ENCODE measurements at places on chromosomes 6 and 20. TPM values are rescaled to one million over a fixed set of nuclear protein-coding genes. Genes with fewer than 3 reads are reported as not detected.

- DNase-seq, result no peak
Observed at GRCh38 chr6:49966334-49966733, 2.4 kb upstream of the DEFB114 start.

GRCh38 chr20:49966861-49967260 is 15.9 kb upstream of the SNAI1 start:
- no peak for DNase-seq

DNA sequence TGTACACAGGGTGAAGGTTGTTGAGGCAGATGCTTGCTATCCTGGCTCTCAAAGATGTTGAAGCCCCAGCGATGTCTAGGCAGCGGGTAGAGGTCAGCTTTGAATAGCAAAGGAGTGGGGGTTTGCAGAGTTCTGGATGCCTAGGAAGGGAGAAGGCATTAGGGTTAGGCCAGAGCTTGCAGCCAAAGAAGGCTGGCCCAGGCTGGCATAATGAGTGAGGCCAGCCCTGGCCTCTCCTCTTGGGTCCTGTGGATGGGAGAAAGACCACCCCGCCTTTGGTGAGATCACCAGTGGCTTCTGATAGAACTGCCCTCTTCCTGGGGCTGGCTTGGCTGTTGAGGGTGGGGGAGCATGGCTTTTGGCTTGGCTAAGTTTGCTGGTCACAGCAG is 406 bp upstream of the WFDC5 start:
- DNase-seq, result no peak

- DNase-seq, result no peak
Observed at GRCh38 chr6:167100241-167100674, 22.6 kb upstream of the CCR6 start.

DNA sequence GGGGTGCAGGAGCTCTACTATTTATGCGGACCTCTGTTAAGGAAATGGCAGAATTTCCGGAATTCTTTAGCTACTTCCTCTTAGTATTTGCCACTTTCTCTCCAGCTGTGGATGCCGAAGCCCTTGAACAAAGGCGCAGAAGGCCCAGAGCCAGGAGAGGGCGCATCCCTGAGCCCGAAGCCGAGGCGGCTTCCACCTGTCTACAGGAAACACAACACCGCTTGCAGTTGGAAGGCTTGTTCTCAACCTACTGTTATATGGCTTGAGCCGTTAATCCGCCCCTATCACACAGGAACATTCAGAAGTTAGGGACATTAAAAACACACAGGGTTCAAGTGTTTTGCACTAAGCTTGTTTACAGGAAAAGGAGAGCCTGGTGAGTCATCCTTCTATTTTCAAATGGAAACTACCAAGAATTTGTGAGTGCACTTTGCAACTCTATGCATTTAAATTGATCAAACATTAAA is 417.1 kb downstream of the BCKDHB start:
- DNase-seq, result no peak

DNA sequence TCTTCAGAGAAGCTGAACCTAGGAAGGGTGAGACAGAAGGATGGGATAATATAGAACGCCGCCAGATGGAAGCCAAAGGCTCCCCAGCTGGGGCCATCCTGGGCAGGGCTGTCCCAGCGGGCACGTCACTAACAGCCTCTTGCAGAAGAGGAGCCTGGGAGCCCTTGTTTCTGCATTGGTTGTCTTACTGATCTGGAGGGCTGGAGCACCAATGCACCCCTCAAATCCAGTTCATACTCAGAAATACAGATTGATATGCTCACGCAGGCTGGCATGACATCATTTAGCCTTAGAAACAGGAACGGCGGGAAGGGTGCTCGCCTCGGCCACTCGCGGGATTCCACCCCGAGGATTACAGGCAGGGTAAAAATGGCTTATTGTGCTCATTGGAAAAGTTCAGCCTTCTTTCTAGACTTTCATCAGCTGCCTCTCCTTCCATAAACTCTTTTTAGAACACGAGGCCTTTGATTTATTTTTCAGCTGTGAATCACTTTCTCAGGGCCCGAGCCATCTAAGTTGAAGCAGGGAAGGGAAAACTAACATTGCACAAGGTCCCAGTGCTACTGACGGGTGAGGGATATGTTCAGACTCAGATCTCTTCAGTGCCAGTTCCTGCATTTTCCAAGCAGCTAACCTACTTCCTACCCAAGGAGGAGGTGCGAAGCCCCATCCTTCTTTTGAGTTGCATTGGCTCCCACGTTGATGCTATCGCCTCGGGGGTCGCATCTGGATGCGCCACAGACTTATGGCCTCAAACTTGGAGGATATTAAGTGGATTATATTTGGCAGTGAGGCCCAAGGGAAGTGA is 82.3 kb downstream of the GMPR start:
- no peak for DNase-seq

- DNase-seq, result no peak
Observed at GRCh38 chr6:14162826-14163225, 45.3 kb downstream of the CD83 start.

- DNase-seq, result no peak
Observed at GRCh38 chr6:125188037-125188436, 34.5 kb downstream of the TPD52L1 start.

GRCh38 chr6:143901885-143902750 is 37.8 kb downstream of the ZC2HC1B start:
- DNase-seq, result no peak

DNA sequence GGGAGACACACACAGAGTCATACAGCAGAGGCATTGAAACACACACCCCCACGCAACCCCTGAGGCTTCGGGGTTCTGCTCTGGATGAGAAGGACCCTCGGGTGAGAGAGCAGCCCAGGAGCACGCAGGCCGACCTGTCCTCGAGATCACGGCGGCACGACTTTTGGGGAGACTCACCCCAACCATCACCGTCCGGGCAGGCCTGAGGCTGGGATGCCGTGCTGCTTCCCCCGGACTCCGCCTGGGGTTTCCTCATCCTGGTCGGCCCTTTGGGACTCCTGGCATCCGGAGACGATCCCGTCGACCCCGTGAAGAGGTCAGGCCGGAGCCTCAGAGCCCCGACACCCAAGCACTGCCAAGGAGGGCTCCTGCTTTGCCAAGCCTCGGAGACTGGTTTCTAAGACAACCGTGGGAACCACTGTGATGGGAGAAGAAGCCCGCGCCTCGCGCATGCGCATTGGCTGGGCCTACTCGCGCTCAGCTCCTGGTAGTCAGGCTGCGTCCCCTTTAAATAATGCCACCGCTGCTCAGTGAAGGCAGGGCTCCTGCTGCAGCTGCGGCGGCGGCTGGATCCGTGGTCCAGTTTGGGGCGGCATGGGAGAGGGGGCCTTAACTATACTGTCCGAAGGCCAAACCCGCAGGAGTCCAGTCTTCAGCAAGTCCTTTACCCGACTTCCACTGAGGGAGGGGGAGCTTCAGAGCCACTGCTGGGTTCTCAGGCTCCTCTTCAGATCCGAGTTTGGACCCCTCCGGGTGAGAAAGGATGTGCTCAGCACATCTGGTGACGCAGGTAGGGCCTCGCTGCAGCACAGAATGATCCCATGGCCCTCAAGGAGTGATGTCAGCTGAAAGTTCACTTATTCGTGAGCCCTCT is 171.4 kb upstream of the ZNF337 start:
- no peak for DNase-seq

- DNase-seq, result no peak
Observed at GRCh38 chr20:17822540-17823408, 123.0 kb downstream of the BANF2 start.

GRCh38 chr6:140499607-140500006 is 1125.2 kb upstream of the CITED2 start:
- DNase-seq, result no peak

DNA sequence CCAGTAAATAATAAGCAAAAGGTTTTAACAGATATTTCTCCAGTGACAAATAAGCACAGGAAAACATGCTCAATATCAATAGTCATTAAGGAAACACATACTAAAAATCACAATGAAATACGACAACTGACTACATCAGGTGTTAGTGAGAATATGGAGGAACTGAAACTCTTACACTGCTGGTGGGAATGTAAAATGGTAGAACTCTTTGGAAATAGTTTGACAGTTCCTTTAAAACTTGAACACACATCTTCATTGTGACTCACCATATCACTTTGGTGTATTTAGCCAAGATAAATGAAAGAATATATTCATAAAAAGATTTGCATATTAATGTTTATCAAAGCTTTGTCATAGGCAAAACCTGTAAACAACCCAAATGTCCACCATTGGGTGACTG is 11.3 kb upstream of the MAP3K5 start:
- DNase-seq, result no peak

DNA sequence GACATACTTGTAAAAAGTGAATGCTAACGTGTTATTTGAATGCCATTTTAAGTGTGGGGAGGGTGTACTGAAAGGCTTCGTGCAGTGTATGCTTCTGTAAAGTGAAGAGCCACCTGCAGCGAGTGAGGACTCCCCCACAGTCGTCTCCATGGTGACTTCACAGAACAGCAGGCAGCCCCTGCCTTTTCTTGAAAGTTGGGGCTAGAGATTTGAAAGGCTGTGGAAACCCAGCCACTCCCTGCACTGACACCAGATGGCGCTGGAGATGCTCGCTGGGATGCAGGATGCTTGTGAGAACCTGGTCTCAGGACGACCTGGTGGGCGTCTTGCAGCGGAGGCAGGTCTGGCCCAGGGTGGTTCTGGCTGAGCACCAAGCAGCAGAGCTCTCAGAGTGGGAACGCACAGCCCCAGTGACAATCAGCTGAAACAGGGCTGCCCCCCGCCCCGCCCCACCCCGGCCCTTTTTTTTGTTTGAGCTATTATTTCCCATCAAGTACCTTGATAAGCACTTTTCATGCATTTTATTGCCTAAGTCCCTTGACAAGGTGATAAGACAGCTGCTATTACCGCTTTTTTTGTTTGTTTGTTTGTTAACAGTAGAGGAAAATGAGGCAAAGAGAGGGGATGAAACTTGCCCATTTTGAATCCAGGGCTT is 150.3 kb downstream of the SYCP2 start:
- DNase-seq, result peak; percentile 45

DNA sequence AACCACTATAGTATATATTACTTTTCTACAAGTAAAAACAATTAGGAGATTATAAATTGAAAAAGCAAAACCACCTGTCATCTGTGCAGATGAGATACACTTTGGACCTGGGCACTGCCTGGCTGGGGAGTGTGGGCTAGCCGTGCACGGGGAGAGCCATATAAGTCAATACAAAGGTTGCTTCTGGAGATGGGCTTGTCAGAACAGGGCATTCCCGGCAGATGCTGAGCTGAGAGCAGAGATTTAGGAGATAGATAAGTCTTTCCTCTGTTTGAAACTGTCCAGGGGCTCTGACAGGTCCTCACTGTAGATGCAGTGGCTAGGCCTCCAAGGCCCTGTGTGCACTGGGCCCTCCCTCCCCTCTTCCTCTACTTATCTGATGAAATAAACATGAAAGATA is 34.5 kb downstream of the CD164 start:
- no peak for DNase-seq

GRCh38 chr6:44111434-44112417 is 15.5 kb downstream of the MRPL14 start:
- DNase-seq, result no peak

GRCh38 chr20:62020935-62021701 is 44.6 kb downstream of the TAF4 start:
- no peak for DNase-seq

- no peak for DNase-seq
Observed at GRCh38 chr6:152669895-152670294, 27.8 kb upstream of the MYCT1 start.

DNA sequence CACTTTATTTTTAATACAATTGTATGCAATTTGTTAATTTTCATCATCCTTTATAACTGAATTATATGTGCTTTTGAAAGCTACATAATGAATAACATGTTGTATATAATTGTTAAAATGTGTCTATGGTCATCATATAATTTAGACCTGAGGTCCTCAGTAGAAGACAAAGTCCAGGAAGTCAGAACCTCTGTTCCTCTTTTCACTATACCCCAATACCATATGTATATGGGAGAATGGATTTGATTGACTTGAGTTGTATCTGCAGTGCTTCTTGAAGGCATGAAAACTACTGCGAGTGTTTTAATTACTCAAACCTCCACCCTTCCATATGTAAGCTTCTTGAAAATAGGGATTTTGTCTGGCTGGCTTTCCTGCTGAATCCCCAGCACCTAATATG is 140.7 kb upstream of the NEDD9 start:
- DNase-seq, result no peak

DNA sequence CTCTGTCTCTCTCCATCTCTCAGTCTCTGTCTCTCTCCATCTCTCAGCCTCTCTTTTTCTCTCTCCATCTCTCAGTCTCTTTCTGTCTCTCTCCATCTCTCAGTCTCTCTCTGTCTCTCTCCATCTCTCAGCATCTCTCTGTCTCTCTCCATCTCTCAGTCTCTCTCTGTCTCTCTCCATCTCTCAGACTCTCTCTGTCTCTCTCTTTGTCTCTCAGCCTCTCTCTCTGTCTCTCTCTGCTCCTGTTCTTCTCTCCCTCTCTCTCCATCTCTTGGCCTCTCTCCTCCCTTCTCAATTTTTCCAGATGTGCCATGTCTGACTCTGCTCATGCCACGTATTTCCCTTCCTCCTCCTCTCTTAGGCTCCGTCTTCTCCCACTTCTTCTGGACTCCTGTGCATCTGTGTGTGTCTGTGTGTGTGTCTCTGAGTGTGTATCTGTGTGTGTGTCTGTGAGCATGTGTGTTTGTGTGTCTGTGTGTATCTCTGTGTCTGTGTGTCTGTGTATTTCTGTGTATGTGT is 72.7 kb downstream of the SRC start:
- DNase-seq, result no peak

DNA sequence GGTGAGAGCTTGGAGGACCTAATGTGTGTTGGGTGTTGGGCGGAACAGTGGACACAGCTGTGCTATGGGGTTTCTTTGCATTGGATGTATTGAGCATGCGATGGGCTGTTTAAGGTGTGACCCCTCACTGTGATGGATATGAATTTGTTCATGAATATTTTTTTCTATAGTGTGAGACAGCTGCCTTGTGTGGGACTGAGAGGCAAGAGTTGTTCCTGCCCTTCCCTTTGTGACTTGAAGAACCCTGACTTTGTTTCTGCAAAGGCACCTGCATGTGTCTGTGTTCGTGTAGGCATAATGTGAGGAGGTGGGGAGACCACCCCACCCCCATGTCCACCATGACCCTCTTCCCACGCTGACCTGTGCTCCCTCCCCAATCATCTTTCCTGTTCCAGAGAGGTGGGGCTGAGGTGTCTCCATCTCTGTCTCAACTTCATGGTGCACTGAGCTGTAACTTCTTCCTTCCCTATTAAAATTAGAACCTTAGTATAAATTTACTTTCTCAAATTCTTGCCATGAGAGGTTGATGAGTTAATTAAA is 3.0 kb downstream of the HLA-A start:
- no peak for DNase-seq

GRCh38 chr6:168384045-168385036 is 56.6 kb upstream of the SMOC2 start:
- DNase-seq, result peak; percentile 53

Gene NKAIN2
- not detected for total RNA-seq

Gene SLC17A4
- not detected for total RNA-seq

Gene WFDC5
- total RNA-seq, result not detected

Gene DZANK1
- total RNA-seq, result 0.40 TPM

Gene PRDM13
- not detected for total RNA-seq

Gene CLPSL2
- not detected for total RNA-seq

Gene ADGRF1
- total RNA-seq, result not detected

Gene RFX6
- total RNA-seq, result not detected

Gene PRKN
- total RNA-seq, result 0.07 TPM

Gene NKAPL
- not detected for total RNA-seq

Gene CST3
- 148 TPM for total RNA-seq

Gene SLC44A4
- not detected for total RNA-seq

Gene ARMH2
- not detected for total RNA-seq

Gene CRYBG1
- 2.3 TPM for total RNA-seq

Gene CCR6
- total RNA-seq, result not detected

Gene BPIFA1
- total RNA-seq, result not detected

Gene TMEM170B
- total RNA-seq, result 6.9 TPM

Gene OR12D3
- total RNA-seq, result not detected

Gene C6orf58
- not detected for total RNA-seq
